Stimulated activated CD4-positive, alpha-beta T cell treated with anti-CD3 and anti-CD28 coated beads, Interleukin-4, amount 100 ng/mL, for 24 hours (primary cell): ENCODE measurements at places on chromosomes 13 and 19.

DNA sequence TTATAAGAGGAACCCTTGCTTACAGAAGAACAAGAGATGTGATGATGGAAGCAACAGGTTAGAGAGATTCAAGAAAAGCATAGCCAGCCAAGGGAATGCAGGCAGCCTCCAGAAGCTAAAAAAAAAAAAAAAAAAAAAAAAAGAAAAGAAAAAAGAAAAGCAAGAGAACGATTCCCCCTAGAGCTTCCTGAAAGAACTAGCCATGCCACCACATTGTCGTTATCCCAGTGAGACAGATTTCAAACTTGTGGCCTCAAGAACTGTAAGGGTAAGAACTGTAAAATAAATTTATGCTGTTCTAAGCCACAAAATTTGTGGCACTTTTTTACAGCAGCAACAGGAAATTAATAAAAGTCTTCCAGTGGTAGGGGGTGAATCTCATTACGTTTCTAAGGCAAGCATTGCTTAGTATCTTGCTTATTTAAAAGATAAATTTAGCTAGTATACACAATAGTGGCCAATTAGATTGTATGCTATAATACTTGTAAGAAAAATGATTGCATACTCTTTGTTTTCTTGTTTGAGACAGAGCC, 21.8 kb downstream of the RFXAP start:
- no peak for DNase-seq

DNA sequence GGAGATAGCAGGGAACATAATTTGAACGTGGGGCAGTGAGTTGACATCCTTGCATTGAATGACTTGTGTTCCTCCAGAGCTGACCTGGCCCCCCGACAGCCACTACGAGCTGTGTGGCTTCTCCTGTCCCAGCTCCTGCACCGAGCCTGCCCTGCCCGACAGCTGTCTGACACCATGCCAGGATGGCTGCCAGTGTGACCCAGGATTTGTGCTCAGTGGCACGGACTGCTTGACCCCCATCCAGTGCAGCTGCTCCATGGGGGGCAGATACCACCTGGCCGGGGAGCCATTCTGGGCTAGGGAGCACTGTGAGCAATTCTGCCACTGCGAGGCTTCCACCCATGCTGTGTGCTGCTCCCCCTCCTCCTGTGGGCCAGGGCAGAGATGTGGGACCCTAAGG, 29.2 kb upstream of the FXYD3 start:
- no peak for DNase-seq

GRCh38 chr19:7926021-7926726, at the start of gene CTXN1:
Gene CTXN1, minus strand, starts transcription at chr19:7926135. Its CDS starts 597 bp downstream, at chr19:7925538.
- DNase-seq, result peak; percentile 72

- no peak for DNase-seq
Observed at GRCh38 chr13:25816239-25816638, 235.6 kb downstream of the SHISA2 start.

DNA sequence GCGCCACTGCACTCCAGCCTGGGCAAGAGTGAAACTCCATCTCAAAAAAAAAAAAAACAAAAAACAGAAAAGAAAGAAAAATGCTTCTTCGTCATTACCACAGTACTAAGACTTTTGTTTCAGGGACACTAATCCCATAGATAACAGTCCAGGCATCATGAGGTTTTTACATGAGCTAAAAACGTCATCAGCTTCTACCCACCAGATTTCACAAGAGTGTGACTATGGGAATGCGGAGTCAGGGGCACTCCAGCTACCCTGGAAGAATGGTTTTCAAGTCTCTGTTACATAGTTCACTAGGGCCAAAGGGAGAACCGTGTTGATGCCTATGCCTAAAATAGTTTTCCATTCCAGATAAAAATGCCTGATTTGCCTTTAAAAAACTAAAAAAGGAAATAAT, 33.2 kb downstream of the RAB20 start:
- DNase-seq, result no peak

GRCh38 chr13:77919921-77920294, 1.3 kb upstream of the EDNRB start:
- no peak for DNase-seq

- no peak for DNase-seq
Observed at GRCh38 chr19:49073514-49074378, 1.2 kb upstream of the KCNA7 start.

GRCh38 chr13:27712421-27712820, 79.9 kb upstream of the GSX1 start:
- no peak for DNase-seq

DNA sequence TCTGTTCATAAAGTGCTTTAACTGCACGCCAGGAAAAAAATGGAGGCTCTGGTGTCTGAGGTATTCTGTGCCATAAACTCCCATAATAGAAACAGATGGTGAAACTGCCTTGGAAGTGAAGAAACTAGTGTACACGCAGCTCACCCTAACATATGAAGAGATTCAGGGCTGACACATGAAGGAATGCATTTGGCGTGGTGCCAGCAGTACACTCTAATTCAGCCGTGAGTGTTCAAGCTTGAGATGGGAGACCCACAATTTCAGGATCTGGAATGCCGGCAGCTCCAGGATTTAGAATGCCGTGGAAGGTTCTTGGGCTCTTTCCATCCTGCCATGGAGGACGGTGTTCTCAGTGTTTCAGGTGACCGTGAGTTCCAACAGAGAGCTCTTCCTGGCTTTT, 478.4 kb downstream of the TSHZ3 start:
- DNase-seq, result no peak

DNA sequence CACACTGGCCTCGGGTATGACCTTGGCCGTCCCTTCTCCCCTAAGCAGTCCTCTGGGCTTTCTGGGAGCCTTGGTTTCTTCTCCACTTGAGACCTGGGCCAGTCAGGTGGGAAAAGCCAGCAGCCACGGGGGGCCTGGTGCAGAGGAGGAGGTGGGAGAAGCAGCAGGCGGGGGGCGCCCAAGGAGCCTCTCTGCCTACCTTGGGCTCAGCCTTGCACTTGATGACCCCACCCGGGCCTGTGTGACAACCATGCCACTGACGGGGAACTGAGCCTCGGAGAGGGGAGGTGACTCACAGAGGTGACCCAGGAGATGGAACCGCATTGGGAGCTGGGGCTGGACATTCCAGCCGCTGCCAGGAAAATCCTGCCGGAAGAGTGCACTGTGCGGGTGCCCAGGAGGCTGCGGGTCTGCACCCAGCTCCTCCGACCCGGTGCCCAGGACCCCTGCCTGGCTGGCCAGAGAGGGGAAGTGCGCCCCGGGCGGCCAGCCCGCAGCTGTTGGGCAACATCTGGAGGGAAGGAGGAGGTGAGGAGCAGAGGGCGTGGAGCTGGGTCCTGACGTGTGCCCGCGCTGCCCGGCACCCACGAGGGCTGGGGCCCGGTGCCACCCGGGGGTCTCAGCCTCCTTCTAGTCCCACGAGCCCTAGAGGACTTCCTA, 23.4 kb upstream of the SLC7A10 start:
- no peak for DNase-seq

DNA sequence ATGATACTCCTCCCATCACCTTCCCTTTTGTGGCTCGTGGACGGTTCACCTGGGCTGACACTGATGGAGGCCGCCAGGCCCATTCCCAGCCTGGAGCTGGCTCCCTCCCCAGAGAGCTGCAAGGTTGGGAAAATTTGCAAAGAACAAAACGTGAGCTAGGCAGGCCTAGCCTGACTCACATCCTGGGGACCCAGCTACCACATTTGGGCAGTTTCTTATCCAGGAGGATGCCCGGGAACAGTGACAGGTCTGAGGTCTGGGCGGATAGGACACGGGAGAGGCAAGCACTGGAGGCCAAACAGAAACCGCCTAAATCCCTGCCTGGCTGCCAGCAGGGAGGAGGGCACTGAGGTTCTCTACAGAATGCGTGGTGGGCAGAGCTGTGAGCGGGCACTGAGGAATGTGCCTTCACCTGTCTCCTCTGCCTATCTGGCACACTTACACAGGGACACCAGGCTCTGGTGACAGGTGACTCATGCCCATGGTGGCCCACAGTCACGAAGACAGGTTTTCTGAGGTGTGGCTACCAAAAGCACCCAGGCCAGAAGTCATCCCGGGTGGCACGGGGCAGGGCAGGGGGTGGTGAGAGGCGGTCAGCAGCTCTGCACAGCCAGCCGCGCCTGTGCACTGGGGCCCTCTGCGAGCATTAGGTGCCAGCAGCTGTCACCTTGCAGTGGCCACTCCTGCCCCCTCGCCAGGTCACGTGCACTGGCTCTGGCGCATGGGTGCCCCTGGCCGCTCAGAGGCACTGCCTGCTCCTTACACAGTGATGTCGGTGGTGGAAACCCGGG, 23.2 kb downstream of the SH3GL1 start:
- no peak for DNase-seq

- DNase-seq, result no peak
Observed at GRCh38 chr13:113586661-113587479, 2.3 kb downstream of the TFDP1 start.

DNA sequence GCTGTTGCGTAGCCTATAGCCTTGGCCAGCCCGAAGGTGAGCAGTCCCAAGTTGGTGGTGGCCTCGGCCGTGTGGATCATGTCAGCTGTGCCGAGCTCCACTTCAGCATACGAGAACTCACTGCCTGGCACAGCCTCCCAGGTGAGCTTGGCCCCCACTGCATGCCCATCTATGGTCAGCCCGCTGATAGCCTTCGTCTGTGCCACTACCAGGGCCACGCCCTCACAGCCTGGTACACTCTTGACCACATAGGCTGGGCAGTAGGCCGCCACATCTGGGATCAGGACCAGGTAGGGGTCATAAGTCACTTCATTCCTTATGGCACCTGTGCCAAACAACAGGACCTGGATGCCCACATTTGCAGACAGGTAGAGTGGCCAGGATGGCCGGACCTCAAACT, 7.4 kb downstream of the FCGBP start:
- DNase-seq, result no peak

GRCh38 chr19:1066748-1067340, at the start of gene ARHGAP45:
Gene ARHGAP45, plus strand, starts transcription at chr19:1067167. Its CDS starts 239 bp downstream, at chr19:1067406.
- DNase-seq, result peak; percentile 77

DNA sequence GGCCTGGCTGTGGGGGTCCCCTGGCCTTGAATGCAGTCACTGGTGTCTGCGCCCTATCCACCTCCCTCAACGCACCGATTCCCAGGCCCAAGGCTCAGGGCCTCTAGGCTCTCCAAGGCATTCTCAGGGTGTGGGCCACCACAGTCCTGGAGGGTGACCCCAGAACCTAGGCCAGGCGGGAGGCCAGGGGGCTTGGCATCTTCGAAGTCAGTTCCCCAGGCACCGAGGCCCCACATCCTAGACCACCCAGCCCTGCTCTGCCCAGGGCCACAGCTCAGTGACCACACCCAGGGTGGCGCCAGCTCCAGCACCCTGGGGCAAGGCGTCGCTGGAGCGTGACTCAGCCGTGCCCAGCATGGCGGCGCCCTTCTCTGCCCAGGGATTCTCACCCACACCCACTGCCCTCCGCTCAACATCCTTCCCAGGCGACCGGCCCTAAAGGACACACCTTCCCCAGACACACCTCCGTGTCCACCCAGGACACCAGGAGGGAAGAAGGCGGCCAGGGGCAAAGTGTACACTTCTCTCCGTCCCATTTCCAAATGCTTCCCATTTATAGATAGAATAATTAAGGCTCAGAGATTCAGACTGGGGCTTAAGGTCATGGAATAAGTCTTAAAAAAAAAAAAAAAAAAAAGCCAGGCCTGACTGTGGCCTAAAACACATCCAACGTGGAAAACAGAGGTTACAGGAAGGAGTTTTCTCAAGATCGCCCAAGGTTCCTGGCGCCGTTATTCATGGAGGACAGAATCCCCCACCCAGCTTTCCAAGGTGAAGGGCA, 36.4 kb upstream of the NANOS3 start:
- peak; percentile 51 for DNase-seq

GRCh38 chr19:29858000-29858596, 46.3 kb downstream of the CCNE1 start:
- peak; percentile 35 for DNase-seq

GRCh38 chr19:47310819-47311218, 1.2 kb downstream of the C5AR1 start:
- no peak for DNase-seq

GRCh38 chr13:93286047-93286446, 59.4 kb downstream of the GPC6 start:
- no peak for DNase-seq

DNA sequence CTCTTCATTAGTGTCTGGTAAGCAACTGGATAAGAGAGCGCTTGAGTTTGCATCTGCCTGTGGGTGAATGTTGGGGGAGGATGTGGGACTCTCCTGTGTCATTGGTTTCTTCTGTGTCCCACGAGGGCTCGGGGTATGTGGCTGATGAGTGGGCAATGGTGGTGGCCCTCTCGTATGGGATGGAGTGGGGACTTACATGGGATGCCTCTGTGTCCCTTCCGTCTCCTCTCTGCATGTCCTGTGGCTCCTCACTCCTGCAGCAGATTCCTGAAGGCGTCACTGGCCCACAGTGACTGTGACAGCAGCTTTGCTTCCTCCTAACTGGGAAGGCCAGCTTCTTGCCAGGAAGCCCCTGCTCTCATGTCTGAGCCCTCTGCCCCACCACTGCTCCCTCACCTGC, 2.6 kb upstream of the LRP3 start:
- no peak for DNase-seq

DNA sequence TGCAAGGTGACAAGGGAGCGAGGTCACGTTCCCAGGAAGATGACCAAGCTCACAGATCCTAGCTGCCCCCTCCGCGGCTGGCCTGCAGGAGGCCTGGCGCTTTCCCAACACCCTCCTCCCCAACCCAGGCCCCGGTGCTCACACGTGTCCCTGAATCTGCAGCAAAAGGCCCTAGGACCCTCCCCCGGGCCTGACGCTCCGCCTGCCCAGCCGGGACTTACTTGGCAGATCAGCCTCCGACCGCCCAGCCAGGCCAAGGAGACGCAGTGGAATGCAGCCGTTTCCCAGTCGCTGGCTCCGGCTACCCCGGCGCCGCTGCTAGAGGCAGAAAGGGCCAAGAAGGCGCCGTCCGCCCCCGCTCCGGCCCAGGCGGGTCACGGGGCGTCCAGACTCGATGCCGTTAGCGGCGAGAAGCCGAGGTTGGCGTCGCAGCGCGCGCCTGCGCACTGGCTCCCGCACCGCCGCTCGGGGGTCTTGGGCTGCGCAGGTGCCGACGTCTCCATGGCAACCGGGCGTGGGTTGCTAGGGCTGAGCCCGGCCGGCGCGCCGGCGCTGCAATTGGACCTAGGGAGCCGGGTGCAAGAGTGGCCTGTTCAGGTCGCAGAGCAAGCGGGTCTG, at the start of gene PNMA8A:
PNMA8A (minus strand) TSS at position 448 of the 618 bp plus-strand sequence. CDS start 528 bp downstream, outside the sequence.
- no peak for DNase-seq

DNA sequence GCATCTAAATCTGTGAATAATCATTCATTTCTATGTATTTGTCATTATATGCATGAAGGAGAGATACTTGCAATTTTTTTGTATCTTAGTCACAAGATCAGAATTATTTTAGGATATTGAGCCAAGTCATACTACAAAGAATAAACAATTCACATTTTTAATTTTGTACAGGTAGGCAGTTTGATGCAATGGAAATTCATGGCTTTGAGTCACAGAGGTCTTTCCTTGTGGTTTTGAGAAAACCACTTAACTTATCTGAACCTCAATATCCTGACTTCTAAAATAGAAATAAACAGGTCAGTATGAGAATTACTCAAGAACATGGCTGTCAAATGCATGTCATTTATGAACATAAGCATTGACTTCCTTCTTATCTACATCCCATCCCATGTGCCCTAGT, 221.4 kb upstream of the SLC10A2 start:
- no peak for DNase-seq

GRCh38 chr19:38386971-38387549, 774 bp downstream of the GGN start:
- DNase-seq, result no peak
